ENCODE measurements at places on chromosomes 13 and 19.

DNA sequence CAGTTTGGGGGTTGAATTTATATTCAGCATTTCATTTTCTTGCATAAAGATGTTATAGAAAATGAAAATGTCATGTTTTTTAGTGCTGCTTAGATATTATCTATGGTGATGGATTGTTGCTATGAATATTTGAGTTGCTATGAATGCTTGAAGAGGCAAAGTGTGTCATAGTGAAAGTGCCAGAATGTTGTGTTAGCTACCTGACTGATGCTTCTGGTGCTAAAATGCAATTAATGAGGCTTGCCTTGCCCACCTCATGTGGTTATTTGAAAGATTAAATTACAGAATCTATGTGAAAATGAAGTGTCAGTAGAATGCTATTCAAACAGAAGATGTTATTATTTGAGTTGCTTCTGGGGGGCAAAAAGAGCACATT lies 62.7 kb upstream of the MYCBP2 start:
- DNase-seq: no peak

DNA sequence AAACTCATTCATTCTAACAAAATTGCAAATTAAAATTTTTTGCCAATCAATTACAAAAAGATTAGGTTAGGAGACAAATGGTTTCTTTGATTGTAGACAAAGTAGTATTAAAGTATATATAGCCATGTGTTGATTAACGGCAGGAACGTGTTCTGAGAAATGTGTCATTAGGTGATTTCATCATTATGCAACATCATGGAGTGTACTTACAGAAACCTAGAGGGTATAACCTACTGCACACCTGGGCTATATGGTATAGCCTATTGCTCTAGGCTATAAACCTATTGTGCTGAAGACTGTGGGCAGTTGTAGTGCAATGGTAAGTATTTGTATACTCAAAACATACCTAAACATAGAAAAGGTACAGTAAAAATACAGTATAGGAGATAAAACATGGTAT lies 906.8 kb upstream of the SPRY2 start:
- no peak for DNase-seq

GRCh38 chr19:54484451-54484850 lies 11.4 kb upstream of the CDC42EP5 start:
- DNase-seq: no peak

DNA sequence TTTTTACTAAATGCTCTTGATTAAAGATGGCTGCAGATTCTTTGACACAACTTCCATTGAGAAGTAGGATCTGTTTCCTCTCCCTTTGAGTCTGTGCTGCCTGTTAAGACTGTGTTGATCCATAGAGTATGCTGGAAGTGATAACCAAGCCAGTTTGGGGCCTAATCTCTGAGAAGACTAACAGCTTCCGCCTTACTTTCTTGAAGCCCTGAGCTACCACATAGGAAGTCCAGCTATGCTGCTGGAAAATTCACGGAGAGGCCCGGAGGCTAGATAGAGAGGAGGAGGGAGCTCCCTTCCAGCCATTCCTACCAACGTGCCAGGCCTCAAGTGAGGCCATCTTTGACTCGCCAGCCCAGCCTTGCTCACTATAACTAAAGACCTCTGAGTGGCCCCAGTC lies 12.5 kb downstream of the RAP2A start:
- DNase-seq: no peak

GRCh38 chr19:43731846-43732245 lies 16.0 kb downstream of the IRGC start:
- no peak for DNase-seq

DNA sequence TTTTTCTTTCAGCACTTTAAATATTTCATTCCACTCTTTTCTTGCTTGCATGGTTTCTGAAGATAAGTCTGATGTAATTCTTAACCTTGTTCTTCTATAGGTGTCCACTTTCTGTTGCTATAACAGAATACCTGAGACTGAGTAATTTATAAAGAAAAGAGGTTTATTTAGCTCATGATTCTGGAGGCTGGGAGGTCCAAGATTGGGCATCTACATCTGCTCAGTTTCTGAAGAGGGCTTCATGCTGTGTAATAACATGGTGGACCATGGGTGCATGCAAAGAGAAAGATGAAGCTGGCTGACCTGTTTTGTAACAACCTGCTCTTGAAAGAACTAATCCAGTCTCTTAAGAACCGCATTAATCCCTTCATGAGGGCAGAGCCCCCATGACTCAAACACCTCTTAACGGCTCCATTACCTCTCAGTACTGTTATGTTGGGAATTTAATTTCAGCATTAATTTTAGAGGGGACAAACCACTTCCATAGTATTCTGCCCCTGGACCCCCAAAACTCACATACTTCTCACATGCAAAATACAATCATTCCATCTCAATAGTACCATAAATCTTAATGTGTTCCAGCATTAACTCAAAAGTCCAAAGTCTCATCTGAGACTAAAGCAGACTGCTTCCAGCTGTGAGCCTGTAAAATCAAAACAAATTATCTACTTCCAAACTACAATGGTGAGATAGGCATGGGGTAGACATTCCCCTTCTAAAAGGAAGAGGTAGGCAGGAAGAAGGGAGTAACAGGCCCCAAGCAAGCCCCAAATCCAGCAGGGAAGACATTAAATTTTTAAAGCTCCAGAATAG lies 9.6 kb upstream of the FGF9 start:
- DNase-seq: no peak

DNA sequence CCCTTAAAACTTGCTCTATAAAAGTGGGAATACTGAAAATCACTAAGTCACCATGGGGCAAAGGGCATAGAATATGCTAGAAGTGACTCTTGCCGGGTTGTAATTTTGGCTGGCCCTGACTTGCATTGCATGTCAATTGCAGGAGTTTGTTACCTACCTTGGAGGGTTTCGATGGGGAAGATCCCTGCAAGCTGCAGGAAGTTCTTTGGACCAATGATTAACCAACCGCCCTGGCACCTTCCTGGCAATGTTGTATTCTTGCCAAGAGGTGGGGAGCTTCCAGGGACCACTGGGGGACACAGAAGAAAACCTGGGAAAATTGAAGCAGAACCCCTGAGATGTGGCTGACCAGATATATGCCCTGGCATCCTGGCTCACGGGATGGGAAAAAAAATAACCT lies 235.8 kb downstream of the B3GLCT start:
- DNase-seq: no peak

- DNase-seq: no peak
These were observed 8.4 kb downstream of the SPRYD7 start for GRCh38 chr13:49927755-49928154.

DNA sequence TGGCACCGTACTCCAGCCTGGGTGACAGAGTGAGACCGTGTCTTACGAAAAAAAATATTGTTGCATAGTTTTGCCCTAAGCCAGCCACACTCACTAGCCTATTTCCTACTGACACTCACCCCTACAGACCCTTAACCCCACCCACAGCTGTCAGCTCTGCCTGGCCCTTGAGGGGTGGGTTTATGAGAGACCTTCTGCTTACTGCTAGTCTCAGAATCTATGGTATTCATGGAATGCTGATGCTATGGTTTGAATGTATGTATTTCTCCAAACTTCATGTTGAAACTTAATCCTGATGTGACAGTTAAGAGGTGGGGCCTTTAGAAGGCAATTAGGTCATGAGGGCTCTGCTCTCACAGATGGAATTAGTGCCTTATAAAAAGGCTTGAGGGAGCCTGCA lies 79.2 kb upstream of the LRCH1 start:
- no peak for DNase-seq

DNA sequence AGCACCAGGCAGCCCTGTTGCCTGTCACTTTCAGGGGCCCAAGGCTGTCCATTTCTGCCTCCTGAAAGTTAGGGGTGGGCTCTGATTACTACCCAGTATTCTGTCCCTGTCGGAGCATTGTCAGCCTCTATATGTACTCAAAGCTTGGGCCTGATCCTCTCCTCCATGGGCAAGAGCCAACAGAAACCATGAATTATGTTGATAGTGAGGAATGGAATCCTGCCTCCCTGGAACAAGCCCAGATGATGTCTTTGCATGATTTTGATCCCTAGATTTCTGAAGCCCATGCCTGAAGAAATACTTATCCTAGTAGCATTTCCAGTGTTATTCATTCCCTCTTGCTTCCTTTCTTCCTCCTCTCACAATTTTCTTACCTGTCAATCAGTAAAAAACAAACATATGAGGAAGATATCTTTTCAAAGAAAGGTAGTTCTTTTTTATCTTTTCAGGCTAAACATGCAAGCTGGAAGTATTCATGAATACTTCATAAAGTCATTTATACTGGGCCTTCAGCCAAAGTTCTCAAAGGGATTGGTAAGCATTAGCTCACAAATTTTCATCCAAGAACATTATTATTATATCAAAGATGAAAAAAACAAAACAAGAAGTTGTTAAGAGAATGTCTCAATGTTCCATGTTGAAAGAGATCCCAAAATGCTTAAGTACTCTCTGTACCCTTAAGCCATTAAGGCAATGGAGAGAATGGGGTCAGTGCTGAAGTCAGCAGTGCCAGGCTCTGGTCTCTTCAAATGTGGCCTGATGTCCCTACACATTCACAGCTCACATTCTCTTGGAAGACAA lies 171.7 kb downstream of the NHLRC3 start:
- no peak for DNase-seq

Measured in CD4-positive, alpha-beta T cell treated with Interleukin-12 subunit alpha and Interleukin-12 subunit beta, for 1 hour (primary cell).